ENCODE measurements at places on chromosomes 5 and 9.
A peak's percentile ranks its signal among the peaks of the same experiment; 100 is the strongest.

DNA sequence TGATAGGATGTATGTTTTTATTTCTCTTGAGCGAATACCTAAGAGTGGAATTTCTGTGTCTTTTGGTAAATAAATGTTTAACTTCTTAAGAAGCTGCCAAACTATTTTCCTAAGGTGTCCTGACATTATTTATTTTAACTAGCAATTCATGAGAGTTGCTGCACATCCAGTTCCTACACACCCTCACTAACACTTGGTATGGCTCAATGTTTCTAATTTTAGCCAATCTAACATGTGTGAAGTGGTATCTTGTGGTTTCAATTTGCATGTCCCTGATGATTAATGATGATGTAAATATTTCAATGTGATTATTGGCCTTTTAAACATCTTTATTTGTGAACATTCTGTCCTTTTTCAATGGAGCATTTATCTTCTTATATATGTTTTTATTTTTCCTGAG is 2095.5 kb upstream of the C9orf72 start:
- no peak for DNase-seq

- DNase-seq, result no peak
Measured at GRCh38 chr5:26791433-26791832, 247.0 kb downstream of the CDH9 start.

DNA sequence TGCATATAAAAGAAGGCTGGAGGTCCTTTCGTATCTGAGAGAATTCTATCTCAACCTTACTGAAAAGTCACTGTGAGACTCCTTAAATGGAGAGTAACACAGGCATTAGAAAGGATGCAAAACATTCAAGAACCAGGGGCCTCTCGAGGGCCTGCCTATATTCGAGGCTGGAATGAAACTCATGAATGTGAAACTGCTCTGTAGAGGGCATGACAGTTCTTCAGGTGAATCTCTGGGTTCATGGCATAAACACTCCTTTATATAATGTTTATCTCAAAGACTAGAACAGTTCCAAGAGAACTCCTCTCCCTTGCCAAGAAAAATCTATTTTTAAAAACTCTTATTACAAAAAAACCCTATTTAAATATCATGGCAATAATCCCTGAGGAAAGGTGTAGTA is 113.9 kb downstream of the SEC61B start:
- no peak for DNase-seq

DNA sequence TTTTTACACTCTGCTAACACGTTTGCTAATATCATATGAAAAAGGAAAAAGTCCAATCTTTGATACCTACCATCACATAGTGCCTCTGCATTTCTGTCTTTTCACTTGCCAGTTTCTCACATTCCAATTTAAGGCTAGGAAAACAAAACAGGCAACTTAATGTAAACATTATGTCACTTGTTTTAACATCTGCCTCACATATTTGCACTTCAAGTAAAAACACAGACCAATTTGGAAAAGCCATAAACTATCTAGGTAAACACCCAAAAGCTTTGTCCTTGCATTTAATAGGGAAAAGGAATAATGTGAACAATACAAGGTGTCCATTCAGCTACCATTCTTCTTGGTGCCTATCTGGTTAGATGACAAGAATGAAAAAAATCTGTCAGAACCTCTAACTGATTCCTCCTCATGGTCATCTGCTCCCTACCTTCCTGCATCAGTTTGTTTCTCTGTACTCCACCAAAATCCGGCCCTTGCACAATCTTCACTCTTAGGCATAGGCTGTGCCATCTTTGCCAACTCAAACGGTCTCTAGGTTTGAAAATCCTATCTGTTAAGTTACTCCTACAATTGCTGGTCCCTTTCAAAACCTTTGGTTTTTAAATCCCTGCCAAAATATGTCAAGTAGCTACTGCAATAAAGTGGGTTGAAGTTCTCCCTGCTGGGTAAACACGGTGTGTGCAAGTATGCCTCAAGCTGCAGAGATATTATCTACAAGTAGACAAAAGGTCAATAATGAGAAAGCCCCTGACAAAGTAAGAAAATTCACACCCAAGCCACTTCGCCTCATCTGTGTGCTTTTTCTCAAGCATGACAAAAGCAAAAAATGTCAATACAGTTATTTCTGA is 3.4 kb downstream of the TLE1 start:
- no peak for DNase-seq

DNA sequence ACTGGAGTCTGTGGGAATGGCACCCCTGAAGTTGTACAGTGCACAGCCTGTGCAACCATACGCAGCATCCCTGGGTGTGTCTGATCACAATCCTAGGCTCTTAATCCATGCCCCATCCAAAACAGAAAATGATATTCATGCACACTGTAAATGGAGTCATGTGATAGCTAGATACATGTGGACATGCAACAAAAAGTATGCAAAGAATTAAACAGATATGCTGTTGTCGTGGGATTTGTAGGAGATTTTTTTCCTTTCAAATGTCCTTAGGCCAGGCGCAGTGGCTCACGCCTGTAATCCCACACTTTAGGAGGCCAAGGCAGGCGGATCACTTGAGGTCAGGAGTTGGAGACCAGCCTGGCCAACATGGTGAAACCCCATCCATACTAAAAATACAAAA is 36.1 kb downstream of the PRRX2 start:
- DNase-seq, result no peak

- no peak for DNase-seq
Measured at GRCh38 chr5:79257314-79257713, 21.4 kb downstream of the JMY start.

DNA sequence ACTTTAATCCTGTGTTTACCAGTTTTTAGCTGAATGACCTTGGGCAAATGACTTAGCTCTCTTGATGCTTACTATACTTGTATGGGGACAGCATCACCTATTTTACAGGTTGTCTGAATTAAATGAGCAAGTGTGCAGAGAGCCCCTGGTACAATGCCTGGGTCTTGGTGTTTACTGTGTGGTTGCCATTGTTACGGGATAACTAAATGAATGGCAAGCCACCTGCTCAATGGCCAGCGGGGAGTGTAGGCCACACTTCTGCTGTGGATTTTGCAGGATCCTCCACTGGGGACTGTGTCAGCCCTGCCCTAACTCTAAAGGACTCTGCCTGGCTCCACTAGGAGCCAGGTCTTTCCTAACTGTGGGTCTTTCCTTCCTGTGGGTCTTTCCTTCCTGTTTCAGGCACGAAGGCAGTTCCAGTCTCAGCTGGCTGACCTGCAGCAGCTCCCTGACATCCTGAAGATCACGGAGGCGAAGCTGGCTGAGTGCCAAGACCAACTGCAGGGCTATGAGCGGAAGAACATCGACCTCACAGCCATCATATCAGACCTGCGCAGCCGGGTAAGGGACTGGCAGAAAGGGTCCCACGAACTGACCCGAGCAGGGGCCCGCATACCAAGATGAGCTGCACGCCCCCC is 10.3 kb upstream of the GLE1 start:
- DNase-seq, result no peak

- no peak for DNase-seq
Measured at GRCh38 chr9:134935056-134935640, 17.4 kb upstream of the FCN1 start.

GRCh38 chr9:117160254-117160653 is 254.6 kb downstream of the ASTN2 start:
- DNase-seq, result peak; percentile 13

DNA sequence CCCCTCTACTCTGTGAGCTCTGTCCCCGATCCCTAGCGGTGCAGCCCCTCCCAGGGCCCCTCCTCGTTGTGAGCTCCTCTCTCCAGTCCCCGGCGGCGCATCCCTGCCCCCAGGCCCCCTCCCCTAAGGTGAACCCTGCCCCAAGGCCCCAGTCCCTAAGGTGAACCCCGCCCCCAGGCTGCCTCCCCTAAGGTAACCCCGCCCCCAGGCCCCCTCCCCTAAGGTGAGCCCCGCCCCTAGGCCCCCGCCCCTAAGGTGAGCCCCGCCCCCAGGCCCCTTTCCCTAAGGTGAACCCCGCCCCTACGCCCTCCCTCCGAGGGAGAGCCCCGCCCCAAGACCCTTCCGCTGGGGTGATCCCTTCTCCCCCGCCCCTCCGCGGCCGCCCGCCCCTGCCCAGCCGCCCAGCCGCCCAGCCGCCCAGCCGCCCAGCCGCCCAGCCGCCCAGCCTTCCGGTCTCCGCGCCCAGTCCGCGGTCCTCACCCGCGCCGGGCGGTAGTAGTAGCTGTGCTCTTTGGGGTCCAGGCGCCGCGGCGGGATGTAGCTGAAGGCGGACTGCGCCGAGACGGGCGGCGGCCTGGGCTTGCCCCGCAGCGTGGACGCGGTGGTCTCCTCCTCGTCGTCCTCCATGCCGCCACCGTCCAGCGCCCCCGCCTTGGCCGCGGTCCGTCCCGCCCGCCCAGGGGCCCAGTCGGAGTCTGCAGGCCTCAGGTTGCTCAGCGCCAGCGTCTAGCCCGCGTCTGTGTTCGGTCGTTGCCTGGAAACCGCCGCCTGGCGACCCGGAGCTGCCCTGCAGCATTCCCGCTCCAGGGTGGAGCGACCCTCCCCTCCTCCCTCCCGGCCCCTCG is at the start of gene CFAP90:
TSS of gene CFAP90 (minus strand) at position 739 of the 845 bp plus-strand sequence. CDS start at position 627, 112 bp downstream.
- DNase-seq, result peak; percentile 69

- no peak for DNase-seq
Measured at GRCh38 chr5:169029661-169030274, 271.2 kb downstream of the SLIT3 start.

DNA sequence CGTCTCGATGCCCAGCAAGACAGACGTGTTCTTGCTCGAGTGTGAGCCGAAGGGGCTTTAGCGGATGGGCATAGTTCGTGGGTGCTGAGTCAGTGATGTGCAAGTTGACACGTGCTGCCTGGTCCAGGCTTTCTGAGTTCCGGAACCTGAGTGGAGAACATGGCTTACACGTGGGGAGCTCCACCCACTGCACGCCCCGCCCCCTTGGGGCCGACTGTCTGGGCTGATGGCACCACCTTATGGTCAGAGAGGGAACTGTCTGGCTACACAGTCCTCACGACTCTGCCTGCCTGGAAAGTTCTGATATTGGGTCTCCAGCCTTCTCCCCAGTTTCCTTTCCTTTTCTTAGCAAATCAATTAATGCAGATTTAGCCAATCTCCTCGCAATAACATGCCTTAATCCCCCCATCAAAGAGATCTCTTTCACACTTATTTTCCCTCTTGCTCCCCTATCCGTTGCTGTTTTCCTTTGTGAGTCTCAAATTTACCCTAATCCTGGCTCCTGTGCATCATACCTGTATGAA is 3.8 kb upstream of the STC2 start:
- DNase-seq, result no peak

- no peak for DNase-seq
Measured at GRCh38 chr5:122977319-122977718, 59.2 kb downstream of the PPIC start.

DNA sequence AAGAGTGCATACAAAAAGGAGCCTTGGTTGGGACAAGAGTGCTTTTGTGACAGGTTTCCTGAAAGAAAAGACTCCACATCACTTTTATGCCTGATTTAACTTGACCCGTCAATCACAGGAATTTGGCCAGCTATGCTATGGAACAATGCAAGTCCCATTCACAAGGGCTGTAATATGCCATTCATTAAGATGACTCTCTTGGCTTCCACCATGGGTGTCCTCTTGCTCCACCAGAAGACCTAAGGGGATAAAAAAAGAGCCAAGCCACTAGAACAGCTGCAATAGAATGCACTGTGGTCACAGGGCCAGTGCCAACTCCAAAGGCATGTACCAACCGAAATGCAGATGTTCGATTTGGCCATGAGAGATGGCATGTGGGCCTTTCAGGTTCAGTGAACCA is 480.1 kb upstream of the MPDZ start:
- no peak for DNase-seq

- no peak for DNase-seq
Measured at GRCh38 chr5:81408496-81408895, 14.6 kb upstream of the ACOT12 start.
